Endothelial cell (in vitro differentiated cells): ENCODE measurements at places on chromosomes 7 and 10.

- no peak for DNase-seq
Observed at GRCh38 chr7:107687656-107688055, 27.0 kb downstream of the SLC26A4 start.

GRCh38 chr7:139044813-139045794 lies 9.3 kb upstream of the ZC3HAV1L start:
- DNase-seq: no peak

GRCh38 chr7:117193564-117193963 lies 129.3 kb downstream of the WNT2 start:
- DNase-seq: no peak

DNA sequence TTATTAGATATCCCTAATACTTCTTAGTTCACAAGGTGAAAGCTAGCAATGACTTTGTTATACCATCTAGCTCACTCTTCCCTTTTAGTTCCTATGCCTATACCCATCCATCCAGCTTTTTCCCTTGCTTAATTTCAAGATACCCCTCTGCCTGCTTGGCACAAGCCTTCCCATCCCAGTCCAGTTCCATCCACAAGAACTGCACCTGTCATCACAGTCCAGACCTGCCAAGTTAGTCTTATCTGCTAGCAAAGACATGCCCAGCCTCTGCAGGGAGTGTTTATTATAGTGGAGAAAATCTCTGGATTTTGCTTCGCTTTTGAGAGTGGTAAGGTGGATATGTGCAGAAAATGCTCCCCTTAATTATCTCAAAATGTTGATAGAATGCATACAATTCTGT lies 158.2 kb downstream of the ST7 start:
- no peak for DNase-seq

DNA sequence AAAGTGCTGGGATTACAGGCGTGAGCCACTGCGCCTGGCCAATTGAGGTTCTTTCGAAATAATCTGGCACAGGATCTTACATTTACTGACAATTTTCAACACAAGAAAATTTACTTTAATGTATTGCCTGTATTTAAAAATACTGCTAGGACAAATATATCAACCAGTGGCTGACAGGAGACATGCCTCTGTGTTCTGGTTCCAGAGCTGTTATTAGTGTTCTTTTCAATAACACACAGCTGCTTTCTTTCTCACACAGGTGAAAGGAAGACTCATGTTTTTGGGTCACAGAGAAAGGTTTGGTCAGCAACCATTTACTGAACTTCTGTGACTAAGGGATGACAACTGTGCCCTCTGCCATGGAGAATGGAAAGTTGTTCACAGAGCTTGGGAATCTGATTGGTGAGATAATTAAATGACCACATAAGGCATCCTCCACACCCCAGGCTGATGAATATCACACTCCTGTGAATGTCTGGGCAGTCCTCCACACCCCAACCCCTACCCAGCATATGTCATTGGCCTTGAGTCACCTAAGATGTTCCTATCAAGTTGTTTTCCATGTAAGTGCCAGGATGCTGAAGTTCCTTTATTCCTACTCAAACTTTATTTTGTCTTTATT lies 180.1 kb downstream of the RAPGEF5 start:
- no peak for DNase-seq

DNA sequence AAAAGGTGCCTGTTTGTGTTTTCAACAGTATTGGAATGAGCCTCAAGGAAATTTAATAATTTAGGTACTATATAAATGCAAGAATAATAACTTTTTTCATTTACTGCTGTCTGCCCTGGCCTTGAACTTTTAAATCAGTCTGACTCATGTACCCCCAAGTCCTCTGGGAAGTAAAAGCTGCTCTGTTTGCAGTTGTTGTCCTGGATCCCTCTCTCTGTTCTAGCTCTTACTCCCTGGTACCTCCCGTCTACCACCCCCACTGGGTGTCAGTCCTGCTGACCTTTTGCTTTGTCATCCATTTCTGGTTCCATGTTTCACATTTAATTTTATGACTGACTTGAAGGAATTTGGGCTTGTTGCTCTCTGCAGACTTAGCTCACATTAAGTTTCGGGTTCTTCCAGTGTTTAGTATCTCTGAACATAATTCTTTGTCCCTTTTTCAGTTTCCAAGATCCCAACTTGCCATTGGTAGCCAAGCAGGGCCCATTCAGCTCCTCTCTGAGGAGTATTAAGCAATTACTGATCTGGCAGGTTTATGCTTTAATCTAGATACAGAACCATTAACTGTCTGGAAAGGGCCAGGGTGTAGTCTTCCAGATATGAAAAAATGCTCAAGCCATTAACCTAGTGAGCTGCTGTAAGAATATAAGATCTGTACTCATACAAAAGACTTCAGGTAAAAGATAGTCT lies 208.7 kb upstream of the FAM3C start:
- no peak for DNase-seq

DNA sequence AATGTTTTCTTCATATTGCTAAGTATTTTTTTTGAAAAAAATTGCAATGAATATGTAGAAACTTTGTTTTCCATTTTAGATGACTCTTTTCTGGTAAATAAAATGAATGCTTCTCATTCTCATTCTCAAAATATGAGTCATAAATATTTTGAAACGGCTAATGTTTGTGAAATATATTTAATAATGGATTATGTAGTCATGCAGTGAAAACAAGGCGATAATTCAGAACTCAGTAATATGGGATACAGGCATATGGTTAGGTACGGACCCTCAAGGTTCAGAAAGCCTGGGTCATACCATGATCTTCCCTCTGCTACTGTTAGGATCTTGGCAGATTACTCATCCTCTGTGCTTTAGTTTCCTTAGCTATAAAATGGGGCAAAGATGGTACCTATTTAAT lies 46.2 kb upstream of the SLC39A12 start:
- no peak for DNase-seq
